Putamen (tissue), 1 donor: ENCODE measurements at places on chromosomes 5 and 9.
A peak's percentile ranks its signal among the peaks of the same experiment; 100 is the strongest.

DNA sequence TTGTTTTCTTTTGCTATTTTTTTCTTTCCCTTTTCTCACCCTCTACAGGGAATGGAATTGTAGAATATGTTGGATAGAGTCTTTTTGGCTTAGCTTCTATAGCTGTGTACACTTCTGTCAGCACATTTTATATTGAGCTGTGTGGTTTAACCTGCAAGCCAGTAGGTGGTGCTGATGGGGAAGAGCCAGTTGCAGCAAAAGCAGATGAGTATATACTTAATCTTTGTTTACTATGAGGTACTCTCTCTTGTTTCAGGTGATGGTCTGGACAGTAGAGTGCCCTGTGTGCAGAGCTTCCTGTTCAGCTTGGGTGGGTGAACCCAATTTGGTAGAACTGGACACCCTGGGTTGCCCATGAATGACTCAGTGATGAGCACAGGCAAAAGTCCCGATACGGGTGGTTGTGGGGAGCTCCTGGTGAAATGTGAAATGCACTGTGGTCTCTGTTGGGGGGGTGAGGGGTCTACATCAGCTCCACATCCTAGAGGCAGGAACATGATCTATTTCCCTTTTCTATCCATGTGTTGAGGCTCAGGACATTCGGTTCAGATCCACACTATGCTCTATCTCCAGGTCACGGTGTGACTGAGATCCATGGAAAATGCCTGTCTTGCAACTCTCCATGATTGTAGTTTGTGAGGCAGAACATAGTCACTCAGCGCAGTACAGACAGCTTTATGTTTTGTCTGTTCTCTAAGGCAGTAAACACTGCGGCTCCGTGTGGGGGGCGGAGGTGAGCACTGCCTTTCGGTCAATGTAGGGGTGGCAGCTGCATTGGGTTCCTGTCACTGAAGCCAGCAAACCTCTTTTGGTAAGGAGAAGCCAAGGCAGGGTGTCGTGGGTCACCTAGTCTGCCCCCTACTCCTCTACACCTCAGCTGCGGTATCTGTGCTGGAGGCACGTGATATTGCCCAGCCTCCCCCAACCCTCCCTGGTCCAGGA lies 353.2 kb downstream of the PRR16 start:
- DNase-seq, result no peak

DNA sequence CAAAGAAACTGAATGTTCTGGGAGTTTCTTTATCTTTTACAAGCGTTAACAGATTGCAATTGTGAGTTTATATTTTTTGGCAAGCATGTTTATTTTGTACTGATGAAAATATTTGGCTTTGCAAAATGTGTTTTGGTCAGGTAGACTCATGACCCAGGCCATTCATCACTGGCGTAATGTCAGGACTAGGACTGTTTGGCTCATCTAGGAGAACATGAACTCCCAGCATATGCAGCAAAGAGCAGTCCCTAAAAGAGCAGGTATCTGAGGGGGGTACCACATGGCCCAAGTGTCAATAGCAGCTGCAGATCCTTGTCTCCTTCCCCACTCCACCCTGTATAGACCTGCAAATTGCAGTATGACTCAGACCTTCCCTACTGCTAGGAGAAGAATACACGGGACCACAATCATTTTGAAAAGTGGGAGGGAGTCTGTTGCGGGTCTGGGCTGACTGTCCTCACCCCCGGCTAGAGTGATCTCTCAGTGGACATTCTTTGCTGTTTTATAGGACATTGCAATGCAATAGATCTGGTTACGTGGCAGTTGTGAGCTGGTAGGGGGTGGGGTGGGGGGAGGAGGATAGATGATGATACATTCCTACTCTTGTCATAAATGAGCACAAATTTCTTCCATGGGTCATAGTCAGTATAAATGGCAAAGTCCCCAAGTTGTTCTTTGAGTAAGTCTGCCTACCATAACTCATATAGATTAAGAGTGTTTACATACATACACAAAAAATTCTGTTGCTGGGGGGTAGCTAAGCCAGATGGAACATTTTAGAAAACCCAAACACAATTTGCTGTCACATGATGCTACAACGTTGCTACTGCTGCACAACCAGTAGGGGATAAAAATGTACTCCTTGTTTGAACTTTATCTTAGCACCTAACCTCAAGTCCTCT lies 20.8 kb upstream of the SNCAIP start:
- no peak for DNase-seq

GRCh38 chr5:8981016-8981415 lies 564.9 kb downstream of the SEMA5A start:
- DNase-seq, result no peak

DNA sequence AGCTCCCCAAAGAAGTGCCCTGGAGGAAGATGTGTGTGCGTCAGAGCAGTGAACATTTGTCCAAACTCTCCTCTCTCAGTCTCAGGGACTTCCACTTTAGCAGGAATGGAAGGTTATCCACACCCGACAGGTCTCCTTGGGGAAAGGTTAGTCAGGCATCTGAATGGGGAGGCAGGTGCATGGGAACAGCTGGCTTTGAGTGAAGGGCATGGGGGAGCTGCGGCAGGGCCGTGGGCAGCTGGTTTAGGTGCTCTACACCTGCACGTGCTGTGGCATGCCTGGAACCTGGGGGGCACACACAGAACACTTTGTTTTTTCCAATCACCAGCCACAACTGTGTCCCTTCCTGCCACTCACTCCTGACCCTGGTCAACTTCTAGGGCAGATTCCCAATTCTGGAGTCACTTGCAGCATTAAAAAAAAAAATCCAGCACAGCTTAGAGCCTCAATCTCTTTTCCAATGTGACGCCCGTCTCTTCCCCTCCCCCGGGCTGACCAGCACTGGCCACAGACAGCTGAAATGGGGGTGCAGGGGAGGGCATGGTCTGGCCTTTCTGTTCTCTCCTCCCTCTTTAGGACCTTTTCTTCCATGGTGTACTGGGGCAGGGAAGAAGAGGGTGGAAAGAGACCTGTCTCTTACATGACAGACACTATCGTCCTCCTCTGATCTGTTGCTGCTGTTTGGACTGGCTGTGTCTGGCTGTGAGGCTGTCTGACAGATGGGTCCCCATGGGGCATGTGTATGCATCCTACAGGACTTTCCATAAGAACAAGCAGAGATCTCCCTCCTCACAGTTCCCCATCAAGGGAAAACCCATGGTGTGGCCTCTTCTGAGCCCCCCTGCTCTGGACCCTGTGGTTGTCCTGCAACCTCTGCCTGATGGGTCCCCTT lies 9.5 kb upstream of the IL3 start:
- DNase-seq, result no peak

- DNase-seq, result no peak
These were observed 419.3 kb upstream of the ADAMTS16 start for GRCh38 chr5:4720831-4721230.

GRCh38 chr9:91378695-91379127 lies 17.0 kb upstream of the AUH start:
- DNase-seq, result no peak

DNA sequence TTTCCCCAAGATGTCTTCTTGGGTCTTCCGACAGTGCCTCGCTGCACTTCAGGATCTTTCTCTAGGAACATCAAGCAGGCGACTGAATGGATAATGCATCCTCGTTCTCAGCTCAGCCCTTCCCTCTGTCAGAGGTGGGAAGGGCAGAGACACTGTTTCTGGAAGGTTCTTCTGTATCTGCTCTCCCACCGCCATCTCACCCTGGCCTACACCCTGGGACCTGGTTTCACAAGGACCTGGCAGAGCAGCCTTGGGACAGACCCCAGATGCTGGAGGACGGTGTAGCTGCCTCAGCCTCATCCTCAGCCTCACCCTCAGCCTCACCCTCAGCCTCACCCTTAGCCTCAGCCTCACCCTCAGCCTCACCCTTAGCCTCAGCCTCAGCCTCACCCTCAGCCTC lies 18.5 kb downstream of the MRPL36 start:
- DNase-seq, result no peak

DNA sequence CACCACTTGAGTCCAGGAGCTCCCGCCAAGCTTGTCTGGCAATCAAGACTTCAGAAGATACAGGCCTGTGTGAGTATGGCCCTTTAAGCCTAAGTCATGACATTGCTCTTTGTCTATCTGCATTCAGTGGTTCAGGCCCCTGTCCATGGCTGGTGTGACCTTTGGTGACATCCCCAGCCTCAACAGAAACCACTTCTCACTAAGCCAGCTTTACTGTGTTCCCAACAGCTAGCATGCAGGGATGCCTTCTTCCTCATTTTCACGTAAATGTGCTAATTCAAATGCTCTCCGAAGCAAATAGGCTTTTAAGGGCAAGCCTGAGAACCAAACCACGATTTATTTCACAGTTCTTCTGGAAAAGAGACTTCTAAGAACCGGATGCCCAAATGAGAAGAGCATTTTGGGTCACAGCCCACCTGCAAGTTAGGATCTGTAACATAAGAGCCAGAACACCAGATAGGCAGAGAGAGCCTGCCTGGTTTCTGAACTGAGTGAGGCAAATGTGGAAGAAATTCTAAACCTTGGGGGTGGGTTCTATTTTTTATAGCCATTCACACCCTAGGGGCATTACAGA lies 14.9 kb downstream of the CD180 start:
- no peak for DNase-seq

GRCh38 chr9:911005-911404 lies 65.5 kb upstream of the DMRT3 start:
- DNase-seq, result no peak

GRCh38 chr9:138103111-138103848 lies 225.7 kb downstream of the CACNA1B start:
- no peak for DNase-seq

- DNase-seq, result no peak
These were observed 105.6 kb upstream of the ELL2 start for GRCh38 chr5:96067251-96067650.

- DNase-seq, result peak; percentile 66
These were observed 576.7 kb upstream of the ZNF462 start for GRCh38 chr9:106286249-106286648.

DNA sequence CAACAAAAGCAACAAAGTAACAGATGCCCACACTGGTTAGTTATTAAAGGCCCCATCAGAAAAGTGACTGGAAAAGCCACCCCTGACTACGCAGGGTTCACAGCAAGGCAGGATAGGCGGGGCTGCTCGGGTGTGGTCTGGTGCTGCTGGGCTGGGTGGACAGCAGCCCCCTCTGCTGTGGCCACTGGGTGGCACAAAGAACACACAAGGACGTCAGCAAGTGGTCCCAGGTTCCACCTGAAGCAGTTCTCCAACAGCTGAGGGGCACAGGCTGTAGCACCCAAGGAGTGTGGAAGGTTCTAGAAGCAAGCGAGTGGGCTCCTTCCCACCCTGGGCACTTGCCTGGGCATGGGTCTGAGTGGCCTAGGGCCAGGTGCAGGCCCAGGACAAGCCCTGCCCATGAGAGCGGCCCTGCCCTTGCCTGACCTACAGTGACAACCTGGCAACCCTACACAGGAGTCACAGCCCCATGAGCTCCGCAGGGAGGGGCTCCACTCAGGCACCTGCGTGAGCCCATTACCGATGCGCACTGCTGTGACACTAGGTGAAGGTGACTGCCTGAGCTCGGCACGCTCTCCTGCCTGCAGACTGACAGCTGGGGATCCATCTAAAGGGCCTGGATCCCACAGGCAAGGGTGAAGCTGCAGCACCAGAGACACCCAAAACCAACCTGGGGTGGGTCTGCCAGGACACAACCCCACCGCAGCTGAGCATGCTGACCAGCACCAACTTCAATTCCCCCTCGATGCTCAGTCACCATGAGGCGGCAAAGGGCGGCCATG lies 8.1 kb downstream of the BRD9 start:
- DNase-seq, result no peak

DNA sequence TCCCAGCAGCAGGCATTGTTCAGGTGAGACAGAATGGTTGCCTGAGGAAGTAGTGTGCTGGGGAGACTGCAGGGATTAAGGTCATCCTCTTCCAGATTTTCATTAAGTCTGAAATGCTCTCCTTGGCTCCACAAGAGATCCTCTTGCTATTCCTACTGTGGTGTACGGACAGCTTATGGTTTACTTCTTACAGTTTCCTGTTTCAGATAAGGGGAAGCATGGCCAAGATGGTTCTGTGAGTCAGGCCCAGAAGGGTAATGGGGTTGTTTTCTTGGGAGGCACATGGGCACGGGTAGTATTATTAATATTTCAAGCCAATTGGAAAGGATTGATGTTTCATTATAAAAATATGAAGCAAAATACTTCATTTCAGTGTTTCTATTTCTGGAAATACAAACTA lies 42.9 kb downstream of the GLRX start:
- DNase-seq, result no peak

DNA sequence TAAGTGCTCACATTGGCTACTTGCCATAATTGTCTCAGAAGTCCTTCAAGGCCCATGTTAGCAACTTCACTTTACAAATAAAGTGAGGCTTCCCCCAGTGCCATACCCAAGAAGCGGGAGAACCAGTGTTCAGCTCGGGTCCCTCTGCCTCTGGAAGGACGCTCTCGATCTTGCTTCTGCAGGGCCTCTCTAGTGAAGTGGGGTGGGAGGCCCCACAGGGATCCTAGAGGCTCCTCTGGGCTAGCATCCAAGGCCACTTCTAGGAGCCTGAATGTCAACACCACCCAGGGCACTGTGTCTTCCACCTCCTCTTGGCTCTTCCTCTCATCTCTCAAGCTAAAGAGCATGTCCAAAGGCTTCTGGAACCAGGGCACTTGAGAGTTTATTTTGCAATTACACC lies 282.5 kb downstream of the GADD45G start:
- DNase-seq, result no peak

DNA sequence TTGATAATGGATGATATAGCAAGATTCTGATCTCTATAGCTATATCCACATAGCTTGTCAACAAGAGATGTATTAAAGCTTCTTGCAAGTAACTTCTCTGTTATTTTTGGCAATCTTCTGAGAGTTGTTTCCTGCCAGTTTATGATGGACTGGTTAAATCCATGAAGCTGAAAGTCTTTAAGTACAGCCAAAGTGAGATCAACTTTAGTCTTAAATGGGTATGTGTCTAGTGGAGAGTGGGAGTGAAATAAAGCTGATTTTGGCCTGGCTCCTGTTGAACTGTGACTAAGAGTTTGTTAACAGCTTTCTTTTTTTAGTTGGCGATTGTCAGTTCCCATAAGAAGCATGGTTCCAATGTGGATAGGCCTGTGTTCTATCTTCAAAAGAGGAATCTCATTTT lies 350.9 kb upstream of the PCSK5 start:
- no peak for DNase-seq

GRCh38 chr9:17588941-17589340 lies 10.1 kb downstream of the SH3GL2 start:
- DNase-seq, result no peak

GRCh38 chr9:131525643-131526565 lies 5.2 kb downstream of the UCK1 start:
- peak; percentile 70 for DNase-seq

DNA sequence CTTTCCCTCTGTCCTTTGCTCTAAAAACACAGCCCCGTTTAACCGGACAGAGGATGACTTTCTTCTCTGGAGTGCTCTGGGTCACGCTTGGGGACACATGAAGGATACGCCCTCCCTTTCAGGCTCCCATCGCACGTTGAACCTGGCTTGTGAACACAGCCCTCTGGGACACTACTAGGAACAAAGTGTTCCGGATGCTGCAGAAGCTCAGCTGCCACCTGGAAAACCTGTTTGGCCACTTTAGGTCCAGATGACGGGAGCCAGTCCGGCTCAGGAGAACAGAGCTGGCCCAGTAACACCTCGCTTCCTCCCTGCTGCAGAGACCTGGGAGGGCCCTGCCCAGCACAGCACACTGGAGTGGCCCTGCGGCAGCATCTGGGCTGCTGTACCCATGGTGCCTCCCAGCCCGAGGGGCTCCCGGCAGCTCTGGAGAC lies 60.1 kb downstream of the GADD45G start:
- DNase-seq, result no peak
